SW480 (cell line): ENCODE measurements at places on chromosomes 16 and 17.
A peak's percentile ranks its signal among the peaks of the same experiment; 100 is the strongest.

DNA sequence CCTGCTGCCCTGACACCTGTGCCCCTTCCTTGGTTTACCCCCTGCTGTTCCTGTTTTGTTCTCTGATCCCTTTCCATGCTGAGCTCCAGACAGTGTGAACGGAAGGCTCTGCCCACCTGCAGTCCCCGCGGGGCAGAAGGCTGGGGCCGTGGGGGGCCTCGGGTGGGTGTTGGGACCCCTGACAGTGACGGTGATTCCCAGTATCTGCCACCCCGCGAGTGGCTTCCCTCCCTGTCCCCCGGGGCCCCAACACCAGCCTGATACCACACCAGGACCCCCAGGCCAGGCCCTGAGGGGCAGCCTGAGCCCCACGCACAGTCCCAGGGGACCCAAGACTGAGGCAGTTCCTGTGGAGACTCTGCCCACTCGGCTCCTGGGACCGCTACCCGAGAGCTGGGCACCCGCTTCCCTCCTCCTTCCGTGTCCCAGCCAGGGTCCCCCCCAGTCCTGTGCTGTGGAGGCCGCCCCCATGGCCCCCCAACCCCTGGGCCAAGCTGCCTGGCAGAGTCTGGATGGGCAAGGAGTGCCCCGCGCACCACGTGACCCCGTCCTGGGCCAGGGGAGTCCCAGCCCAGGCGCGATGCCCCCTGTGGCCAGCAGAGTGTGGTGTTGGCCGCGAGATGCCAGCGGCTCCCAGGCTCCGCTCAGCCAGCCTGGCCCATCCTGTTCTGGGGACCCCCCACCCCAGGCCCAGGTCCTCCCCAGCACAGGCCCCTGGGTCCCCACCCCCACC lies 10.0 kb upstream of the C1QTNF8 start:
- DNase-seq: peak; percentile 53

GRCh38 chr16:12703935-12704334 lies 99.8 kb downstream of the CPPED1 start:
- no peak for DNase-seq

- DNase-seq: no peak
These were observed 6.8 kb downstream of the CACNG4 start for GRCh38 chr17:66971264-66971663.

GRCh38 chr16:56294014-56294413 lies 102.7 kb downstream of the GNAO1 start:
- DNase-seq: no peak

GRCh38 chr17:74133740-74134139 lies 69.7 kb upstream of the RPL38 start:
- DNase-seq: no peak

- DNase-seq: peak; percentile 23
These were observed 924 bp downstream of the SMARCD2 start for GRCh38 chr17:63841350-63842172.

- DNase-seq: no peak
These were observed 13.0 kb upstream of the TMEM92 start for GRCh38 chr17:50261051-50261915.

GRCh38 chr17:82065193-82065637 lies 389 bp downstream of the DUS1L start:
- DNase-seq: no peak

GRCh38 chr17:66942451-66943264 lies 21.8 kb upstream of the CACNG4 start:
- no peak for DNase-seq

- DNase-seq: no peak
These were observed 191.1 kb upstream of the CIBAR2 start for GRCh38 chr16:85303354-85303883.

DNA sequence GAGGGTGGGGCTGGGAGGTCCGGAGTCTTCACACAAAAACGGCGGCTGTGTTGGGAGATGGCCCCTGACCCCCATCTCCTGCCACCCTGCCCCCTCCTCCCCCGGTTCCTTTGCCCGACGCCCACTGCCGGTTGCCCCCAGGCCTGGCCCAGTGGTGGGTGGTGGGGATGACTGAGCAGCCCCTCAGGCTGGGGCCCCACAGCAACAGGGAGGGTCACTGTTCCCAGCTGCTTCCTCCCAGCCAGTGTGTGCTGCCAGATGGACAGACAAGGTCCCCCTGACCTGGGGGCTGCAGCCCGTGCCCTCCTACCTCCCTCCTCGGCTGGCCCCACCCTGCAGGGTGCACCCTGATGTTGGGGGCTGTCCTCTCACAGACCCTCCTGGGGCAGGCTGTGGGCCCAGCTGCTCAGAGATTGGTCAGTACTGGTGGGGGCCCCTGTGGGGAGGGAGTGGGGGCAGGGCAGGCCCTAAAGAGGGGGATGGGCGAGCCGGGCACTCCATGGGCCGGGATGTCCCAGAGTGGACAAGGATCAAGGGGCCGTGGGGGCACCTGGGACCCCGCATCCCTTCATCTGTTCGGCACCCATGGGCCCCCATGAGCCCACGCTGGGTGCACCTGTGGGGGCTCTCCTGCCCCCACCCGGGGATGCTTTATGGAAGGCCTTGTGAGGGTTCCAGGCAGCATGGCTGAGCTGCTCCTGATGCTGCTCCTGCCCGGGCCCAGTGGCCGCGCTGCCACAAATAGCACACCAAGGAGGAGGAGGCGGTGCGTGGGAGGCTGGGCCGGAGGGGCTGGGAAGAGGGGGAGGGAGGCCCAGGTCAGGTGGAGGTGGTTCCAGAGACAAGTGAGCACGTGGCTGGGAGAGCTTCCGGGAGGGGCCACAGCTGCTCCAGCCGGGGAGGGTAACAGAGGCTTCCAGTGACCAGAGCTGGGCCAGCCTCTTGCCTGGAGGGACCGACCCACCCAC lies 5.1 kb downstream of the C1QTNF8 start:
- no peak for DNase-seq

GRCh38 chr17:43998552-43998951 lies 5.9 kb upstream of the NAGS start:
- DNase-seq: no peak

DNA sequence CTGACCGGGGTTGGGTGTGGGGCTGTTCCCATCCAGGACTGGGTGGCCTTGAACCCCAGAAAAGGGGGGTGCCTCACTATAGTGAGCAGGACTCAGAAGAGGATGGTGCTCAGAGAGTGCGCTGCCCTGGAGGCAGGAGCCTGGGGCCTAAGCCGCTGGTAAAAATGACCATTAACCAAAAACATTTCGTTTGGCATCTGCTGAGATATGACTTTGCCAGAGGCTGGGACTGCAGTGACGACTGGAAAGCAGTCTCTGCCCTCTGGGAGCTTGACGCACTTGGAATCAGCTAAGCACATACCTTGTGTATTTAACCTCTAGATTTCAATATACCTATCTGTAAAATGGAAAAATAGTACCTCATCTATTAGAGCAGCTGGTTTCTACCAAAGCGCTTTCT lies 7.2 kb upstream of the CRHR1 start:
- no peak for DNase-seq

- DNase-seq: no peak
These were observed 470.9 kb upstream of the SOX9 start for GRCh38 chr17:71649941-71650350.

DNA sequence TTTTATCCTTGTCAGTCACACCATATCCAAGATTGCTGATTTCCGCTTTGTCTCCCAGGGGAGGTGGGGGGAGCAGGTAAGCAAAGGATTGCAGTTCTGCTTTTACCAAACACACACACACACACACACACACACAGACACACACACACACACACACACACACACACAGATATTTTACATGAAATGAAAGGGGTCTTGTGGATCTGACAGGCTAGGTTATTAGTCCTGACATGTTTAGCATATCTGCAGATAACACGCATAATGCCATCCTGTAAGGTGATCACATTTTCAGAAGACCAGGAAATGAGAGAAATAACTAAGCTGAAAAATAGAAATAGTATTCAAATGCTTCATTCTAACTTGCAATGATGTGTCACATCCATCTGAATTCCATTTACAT lies 1113.3 kb downstream of the CDH8 start:
- no peak for DNase-seq
